ENCODE measurements at places on chromosomes 16 and 17.

GRCh38 chr16:51133688-51134087, 17.4 kb downstream of the SALL1 start:
- no peak for DNase-seq

GRCh38 chr17:38352245-38353085, 821 bp downstream of the SOCS7 start:
- no peak for DNase-seq

GRCh38 chr17:54948380-54948779, 20.1 kb downstream of the COX11 start:
- DNase-seq: no peak

- DNase-seq: no peak
Observed at GRCh38 chr17:39548494-39549225, 59.1 kb downstream of the NEUROD2 start.

GRCh38 chr17:79223953-79224352, 149.3 kb downstream of the ENGASE start:
- DNase-seq: no peak

GRCh38 chr16:74657870-74658642, 8.6 kb downstream of the RFWD3 start:
- no peak for DNase-seq

DNA sequence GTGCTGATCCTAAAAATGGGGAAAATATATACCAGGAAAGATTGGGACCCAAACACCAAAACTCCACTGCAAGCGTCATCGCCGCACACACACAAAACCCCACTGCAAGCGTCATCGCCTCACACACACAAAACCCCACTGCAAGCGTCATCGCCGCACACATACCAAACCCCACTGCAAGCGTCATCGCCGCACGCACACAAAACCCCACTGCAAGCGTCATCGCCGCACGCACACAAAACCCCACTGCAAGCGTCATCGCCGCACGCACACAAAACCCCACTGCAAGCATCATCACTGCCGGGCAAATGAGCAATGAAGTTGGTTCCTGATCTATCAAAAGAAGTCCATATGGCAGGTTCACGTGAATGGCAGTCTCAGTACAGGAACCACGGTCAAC, 144.4 kb downstream of the SLC39A11 start:
- DNase-seq: no peak

DNA sequence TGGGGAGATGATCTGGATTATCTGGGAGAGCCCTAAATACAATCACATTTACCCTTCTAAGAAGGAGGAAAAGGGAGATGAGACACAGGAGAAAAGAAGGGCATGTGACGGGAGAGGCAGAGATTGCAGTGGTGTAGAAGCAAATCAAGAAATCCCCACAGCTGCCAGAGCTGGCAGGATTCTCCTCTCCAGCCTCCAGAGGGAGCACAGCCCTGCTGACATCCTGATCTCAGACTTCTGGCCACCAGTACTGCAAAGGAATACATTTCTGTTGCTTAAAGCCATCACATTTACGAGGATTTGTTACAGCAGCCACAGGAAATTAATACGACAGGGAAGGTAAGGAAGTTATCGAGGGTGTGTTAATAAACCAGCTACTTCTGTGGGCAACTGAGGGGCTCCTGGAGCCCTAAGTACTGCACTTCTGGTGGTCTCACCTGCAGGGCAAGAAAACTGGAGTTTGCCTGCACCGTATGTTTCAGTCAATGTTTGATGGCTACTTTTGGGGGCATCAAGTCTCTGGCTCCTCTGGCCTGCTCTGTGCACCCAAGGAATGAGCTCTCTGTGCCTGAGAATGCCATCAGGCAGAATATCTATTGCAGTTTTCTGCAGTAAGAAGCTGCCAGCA, 22.9 kb upstream of the CDH13 start:
- no peak for DNase-seq

DNA sequence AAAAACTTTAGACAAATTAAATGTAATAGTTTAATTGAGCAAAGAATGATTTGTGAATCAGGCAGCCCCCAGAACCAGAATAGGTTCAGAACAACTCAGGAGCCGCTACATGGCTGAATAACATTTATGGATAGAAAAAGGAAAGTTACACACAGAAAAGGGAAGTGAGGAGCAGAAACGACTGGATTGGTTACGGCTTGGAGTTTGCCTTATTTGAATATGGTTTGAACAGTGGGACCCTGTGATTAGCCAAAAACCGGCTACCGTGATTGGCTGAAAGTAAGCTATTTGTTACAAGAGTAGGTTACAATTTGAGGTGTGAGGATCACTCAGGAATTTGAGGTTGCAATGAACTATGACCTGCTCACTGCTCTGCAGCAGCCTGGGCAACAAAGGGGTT, 1139.8 kb downstream of the CDH11 start:
- DNase-seq: no peak
